ENCODE measurements at places on chromosomes 12 and 14.

GRCh38 chr12:117188961-117189724 is 1.1 kb downstream of the FBXO21 start:
- H3K36me3 ChIP-seq = peaks cover 9% of the 10 kb centered on the region
- H3K4me3 ChIP-seq = peak overlapping the region; percentile 97
- peaks cover 9% of the 10 kb centered on the region for H3K27me3 ChIP-seq
- DNase-seq = no peak

DNA sequence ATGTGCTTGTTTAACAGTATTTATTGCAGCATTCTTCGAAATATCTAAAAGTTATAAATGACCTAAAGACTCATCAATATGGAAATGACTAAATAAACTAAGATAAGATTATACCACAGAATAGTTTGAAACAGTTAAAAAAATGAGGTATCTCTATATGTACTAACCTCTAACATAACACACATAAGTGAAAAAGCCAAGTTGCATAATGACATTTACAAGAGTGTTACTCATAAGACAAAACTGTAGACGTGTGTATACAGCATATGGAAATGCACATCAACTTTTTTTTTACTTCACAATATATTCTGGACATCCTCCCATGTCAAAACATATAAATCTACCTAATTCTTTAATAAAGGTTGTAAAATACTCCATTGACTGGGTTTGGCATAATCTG is 22.8 kb downstream of the CPM start:
- no peak overlapping the region for H3K27ac ChIP-seq
- peaks cover 3% of the 10 kb centered on the region for H3K4me1 ChIP-seq

- no peaks in the 10 kb centered on the region for H3K36me3 ChIP-seq
- no peaks in the 10 kb centered on the region for H3K4me1 ChIP-seq
- H3K4me3 ChIP-seq = no peak overlapping the region
- no peaks in the 10 kb centered on the region for H3K27me3 ChIP-seq
- no peak overlapping the region for H3K27ac ChIP-seq
Measured at GRCh38 chr12:68279227-68280054, 26.0 kb upstream of the IL22 start.

GRCh38 chr14:24679248-24679961 is 45.4 kb upstream of the GZMB start:
- peaks cover 4% of the 10 kb centered on the region for H3K4me1 ChIP-seq
- no peaks in the 10 kb centered on the region for H3K27me3 ChIP-seq
- H3K36me3 ChIP-seq = no peaks in the 10 kb centered on the region
- H3K27ac ChIP-seq = no peak overlapping the region
- H3K4me3 ChIP-seq = no peak overlapping the region

DNA sequence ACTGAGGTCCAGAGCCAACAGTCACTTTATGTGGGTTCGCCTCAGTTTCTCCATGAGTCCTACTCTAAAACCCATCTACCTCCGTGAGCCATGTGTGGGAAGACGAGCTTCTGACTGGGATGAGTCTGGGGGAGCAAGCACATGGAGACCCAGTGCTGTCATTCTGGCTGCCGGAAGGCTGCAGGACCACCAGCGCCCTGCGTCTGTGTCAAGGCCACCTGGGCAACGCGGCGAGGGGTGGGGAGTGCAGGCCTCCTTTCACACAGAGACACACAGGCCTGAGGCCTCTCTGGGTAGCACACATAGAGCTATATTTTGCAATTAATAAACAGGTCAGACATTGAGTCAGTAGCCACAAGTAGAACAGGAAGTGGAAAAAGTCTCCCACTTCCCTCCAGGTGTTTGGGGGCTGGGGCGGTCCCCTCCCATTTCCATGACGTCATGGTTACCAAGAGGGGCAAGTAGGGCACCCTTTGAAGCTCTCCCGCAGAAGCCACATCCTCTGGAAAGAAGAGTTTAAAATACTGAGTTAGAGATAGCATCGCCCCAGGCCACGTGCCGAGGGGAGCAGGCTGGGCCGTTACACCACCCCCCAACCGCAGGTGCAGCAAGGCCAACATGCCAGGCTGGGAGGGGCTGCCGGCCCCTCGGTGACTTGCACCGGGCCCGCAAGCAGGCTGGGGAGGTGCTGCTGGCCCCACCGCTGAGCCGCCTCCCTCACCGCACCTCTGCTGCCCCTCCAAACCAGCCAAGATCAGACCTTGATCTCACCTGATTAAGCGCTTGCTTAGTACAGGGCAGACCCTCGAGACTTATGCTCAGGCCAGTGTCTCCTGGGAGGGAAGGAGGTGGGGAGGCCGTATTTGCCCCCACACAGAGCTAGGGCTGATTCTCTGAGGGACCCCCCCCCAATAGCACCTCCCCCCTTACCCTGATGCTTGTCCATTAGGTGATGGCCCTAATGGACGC is 32.7 kb downstream of the DAD1 start:
- H3K4me3 ChIP-seq = peak overlapping the region; percentile 32
- peaks cover 15% of the 10 kb centered on the region for H3K27me3 ChIP-seq

GRCh38 chr14:60090864-60091519 is 731 bp upstream of the PCNX4 start:
- H3K27ac ChIP-seq = peak overlapping the region; percentile 99
- peaks cover 9% of the 10 kb centered on the region for H3K36me3 ChIP-seq
- H3K4me3 ChIP-seq = peak overlapping the region; percentile 100
- DNase-seq = no peak

DNA sequence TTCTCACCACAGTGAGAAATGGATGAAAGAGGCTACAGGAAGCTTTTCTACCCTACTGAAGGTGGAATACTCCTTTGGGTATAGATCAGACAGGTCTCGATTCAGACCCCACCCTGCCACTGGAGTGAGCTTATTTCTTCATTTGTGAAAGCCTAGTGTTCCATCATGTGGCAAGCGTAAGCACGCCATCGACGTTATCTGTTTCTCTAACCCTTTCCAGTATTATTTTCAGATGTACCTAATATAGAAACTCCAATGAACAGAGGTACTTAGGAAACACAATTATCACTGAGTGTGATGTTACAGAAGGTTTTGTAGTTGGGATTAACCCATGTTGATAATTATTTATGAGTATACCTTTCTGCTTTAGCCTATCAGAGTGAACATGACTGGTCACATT is 12.4 kb downstream of the PEBP1 start:
- no peak for DNase-seq
- H3K27ac ChIP-seq = no peak overlapping the region
- H3K27me3 ChIP-seq = no peaks in the 10 kb centered on the region
- no peak overlapping the region for H3K4me3 ChIP-seq
- peaks cover 29% of the 10 kb centered on the region for H3K36me3 ChIP-seq
- no peaks in the 10 kb centered on the region for H3K4me1 ChIP-seq

- no peaks in the 10 kb centered on the region for H3K27me3 ChIP-seq
- H3K36me3 ChIP-seq = no peaks in the 10 kb centered on the region
- H3K4me3 ChIP-seq = no peak overlapping the region
- no peak for DNase-seq
- no peak overlapping the region for H3K27ac ChIP-seq
- H3K4me1 ChIP-seq = peaks cover 13% of the 10 kb centered on the region
Measured at GRCh38 chr14:30553311-30553989, 5.5 kb upstream of the G2E3 start.

- H3K4me1 ChIP-seq = peaks cover 2% of the 10 kb centered on the region
- DNase-seq = no peak
- H3K27ac ChIP-seq = no peak overlapping the region
- H3K27me3 ChIP-seq = peaks cover 8% of the 10 kb centered on the region
- H3K4me3 ChIP-seq = no peak overlapping the region
Measured at GRCh38 chr12:569091-569676, 94.1 kb downstream of the NINJ2 start.

GRCh38 chr12:29155079-29155478 is 6.0 kb downstream of the FAR2 start:
- H3K36me3 ChIP-seq = peaks cover 5% of the 10 kb centered on the region
- H3K27ac ChIP-seq = no peak overlapping the region
- H3K27me3 ChIP-seq = no peaks in the 10 kb centered on the region

DNA sequence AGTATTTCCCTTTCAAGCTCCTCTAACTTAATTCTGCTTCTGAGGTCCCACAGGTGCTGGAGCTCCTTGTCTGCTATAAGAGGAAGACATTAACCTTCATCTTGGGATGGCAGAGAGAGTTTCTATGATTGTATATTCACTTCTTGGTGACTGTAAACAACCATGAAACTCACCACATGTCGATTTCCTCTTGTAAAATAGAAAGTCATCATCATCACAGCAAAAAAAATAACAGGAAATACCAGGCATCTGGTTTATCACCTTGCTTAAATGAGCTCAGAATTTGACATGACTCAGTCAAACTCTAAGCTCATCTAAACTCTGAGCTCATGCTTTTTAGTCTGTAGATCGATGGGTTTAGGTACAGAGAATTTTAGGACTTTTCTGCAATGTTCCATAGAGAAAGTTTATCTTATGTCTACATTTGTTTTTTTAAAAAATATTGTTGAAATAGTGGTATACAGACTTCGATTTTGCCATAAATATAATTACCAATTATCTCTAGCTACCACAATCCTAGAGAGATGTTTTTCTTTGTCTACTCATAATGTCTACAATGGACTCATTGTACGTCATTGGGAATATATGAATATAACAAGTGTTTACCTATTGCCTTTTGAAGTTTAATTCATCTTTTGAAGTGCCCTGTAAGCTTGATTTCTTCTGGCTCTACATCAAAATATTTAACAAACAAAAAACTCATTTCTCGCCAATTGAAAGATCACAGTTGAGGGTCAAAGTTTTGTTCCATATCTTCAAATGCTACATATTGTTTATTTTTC is 58.4 kb downstream of the IGF1 start:
- no peaks in the 10 kb centered on the region for H3K36me3 ChIP-seq
- DNase-seq = no peak
- peaks cover 4% of the 10 kb centered on the region for H3K27me3 ChIP-seq
- no peak overlapping the region for H3K27ac ChIP-seq
- no peaks in the 10 kb centered on the region for H3K4me1 ChIP-seq

DNA sequence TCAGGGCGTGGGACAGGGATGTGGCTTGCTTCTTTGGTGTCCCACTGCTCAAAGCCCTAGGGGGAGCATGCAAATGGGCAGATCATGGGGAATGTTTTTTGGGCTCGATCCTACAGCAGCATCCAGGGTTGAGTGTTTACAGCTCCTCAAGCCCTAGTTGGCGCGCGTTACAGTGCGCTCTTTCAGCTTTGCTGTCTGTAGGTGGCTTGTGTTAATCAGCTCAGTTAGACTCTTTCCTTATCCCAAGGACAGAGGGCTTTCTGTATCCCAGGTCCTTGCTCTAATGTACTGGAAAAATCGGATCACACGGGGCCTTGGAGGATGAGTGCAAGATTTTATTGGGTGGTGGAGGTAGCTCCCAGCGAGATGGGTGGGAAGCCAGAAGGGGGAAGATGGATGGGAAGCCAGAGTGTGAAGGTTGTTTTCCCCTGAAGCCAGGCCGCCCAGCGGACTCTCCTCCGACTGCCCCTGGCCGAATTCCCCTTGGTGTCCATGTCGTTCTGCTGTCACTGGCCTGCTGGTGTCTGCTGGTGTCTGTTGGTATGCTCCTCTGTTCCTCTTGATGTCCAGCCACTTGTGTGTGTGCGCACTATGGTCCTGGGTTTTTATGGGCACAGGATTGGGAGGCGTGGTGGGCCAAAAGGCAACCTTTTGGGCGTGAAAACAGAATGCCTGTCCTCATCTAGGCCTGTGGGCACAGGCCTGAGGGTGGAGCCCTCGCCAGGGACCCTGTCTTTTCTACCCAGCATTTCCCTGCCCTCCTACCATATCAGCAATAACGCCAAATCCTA is 10.7 kb upstream of the TXNRD1 start:
- no peaks in the 10 kb centered on the region for H3K4me1 ChIP-seq
- H3K36me3 ChIP-seq = no peaks in the 10 kb centered on the region
- H3K27me3 ChIP-seq = peaks cover 3% of the 10 kb centered on the region
- H3K4me3 ChIP-seq = no peak overlapping the region
- H3K27ac ChIP-seq = no peak overlapping the region
- no peak for DNase-seq

GRCh38 chr12:92550661-92551060 is 152.1 kb upstream of the PLEKHG7 start:
- no peaks in the 10 kb centered on the region for H3K27me3 ChIP-seq
- no peak overlapping the region for H3K27ac ChIP-seq
- H3K4me3 ChIP-seq = no peak overlapping the region
- no peaks in the 10 kb centered on the region for H3K4me1 ChIP-seq
- H3K36me3 ChIP-seq = no peaks in the 10 kb centered on the region

DNA sequence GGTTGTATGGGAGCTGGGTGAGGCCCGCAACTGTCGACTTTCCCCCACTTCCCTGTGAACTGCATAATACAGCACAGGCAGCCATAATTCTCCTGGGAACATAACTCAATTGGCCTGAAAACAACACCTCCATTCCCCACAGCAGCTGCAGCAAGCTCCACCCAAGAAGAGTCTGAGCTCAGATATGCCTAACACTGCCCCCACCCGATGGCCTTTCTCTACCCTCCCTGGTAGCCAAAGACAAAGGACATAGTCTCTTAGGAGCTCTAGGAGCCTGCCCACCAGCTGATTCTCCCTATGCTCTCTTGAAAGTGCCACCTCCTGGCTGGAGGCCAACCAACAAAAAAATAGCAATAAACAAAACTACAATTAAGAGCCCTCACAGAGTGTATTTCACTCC is 542.7 kb upstream of the LMO3 start:
- peaks cover 5% of the 10 kb centered on the region for H3K4me1 ChIP-seq
- H3K27ac ChIP-seq = no peak overlapping the region
- H3K36me3 ChIP-seq = no peaks in the 10 kb centered on the region
- DNase-seq = no peak

DNA sequence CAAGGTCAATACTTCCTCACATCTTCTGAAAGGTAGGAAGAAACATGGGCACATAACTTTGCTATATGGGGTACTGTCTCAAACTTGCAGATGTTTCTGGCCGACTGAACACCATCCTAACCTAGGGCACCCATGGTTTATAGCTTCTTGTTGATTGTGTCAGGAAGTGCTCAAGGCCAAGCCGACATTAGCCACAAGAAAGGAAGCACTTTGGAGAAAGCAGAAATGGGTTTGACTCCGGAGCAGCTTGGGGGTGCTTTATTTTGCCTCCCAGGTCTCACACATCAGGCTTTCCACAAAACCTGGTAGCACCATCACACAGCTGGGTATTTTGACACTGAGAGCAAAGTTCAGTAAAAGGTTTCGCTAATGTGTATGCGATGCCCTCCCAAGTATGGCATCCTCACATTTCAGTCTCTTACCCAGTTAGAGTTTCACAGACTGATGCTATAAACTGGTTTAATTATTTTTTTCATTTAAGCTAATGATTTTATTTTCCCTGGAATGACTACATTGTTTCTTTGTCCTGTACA is 25.2 kb upstream of the BHLHE41 start:
- no peaks in the 10 kb centered on the region for H3K27me3 ChIP-seq
- H3K4me3 ChIP-seq = no peak overlapping the region
- H3K27ac ChIP-seq = no peak overlapping the region
- no peak for DNase-seq
- H3K36me3 ChIP-seq = no peaks in the 10 kb centered on the region

GRCh38 chr14:70663707-70664179 is 22.0 kb downstream of the TTC9 start:
- no peak for DNase-seq
- no peak overlapping the region for H3K4me3 ChIP-seq
- no peak overlapping the region for H3K27ac ChIP-seq

Measured in endothelial cell (in vitro differentiated cells).